ENCODE measurements at places on chromosomes 3 and 15.

DNA sequence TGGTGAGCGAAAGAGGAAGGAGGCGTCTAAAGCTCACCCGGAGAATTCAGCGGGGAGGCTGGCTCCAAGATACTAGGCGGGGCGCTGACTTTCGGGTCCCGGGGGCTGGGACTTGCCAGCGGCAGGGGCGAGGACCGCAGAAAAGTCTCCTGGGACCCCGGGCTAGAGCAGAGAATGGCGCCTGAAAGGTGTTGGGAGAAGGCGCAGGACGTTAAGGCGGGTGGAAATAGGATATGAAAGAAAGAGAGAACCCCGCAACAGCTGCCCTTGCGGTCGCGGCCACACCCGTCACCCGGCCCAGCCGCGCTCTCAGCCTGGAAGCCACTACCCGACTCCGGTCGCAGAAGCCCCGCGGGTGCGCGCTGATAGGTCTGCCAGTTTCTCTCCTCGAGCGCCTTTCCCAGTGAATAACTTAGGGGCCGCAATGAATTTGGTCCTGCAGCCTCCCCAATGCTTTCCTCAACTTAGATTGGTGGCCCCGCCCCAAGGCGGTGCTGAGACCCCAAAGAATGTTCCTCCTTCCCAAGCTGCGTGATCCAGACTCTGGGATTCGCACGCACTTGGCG lies 604 bp downstream of the LTK start:
- DNase-seq: no peak

GRCh38 chr15:32880642-32881041 lies 162.8 kb downstream of the GREM1 start:
- no peak for DNase-seq

GRCh38 chr3:47664519-47664918 lies 85.9 kb upstream of the CSPG5 start:
- no peak for DNase-seq

- no peak for DNase-seq
Measured at GRCh38 chr3:123444744-123445143, 4.1 kb downstream of the ADCY5 start.

DNA sequence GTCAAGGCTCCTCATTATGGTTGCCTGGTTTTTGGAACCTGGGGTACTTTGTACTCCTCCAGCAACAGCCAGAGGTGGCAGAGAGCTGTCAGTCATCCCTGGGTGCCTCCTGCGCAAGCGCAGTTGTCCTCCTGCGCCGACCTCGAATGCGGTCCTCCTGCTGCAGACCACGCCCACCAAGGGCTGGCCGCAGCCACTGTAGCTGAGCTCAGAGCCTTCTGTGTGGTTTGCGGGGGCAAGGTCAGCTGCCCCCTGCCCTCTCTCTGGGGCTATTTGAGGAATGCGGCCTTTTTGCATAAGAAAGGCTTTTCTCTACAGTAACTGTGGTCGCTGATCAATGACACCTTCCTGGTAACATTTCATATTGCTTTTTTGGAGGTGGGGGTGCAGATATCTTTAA lies 131.3 kb upstream of the SNRPN start:
- DNase-seq: no peak

DNA sequence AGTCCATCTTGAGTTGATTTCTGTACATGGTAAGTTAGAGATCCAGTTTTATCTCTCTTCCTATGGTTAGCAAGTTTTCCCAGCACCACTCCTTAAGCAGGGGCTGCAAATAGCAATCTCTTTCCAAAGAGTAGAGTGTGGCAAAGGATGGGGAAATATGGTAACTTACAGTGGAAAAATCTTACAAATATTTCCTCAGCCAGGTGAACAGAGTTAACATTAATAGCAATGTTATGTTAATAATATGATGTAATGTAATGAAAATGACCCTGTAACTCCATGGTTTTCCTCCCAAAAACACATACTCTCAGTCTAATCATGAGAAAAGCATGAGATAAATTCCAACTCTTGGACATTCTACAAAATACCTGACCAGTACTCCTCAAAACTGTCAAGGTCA lies 30.4 kb downstream of the FSIP1 start:
- no peak for DNase-seq

GRCh38 chr15:99502182-99502581 lies 63.6 kb upstream of the MEF2A start:
- DNase-seq: no peak

- DNase-seq: no peak
Measured at GRCh38 chr3:111582120-111582474, 13.0 kb downstream of the ZBED2 start.

DNA sequence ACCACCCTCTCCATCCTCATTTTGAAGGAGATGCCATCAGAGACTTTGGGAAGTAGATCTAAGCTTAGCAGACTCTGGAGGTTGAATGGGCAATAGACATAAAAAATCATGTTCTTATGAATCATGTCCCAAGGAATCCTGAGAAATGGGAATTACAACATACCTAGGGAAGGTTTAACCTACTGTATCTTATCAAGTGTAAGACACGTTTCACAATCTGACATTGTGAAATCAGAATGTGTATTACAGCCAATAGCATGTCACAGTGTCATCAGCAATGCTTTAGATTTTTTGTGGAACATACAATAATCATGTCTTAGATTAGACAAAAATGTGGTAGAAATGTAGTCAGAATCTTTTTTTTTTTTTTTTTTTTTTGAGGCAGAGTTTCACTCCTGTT lies 332.4 kb upstream of the TLE3 start:
- no peak for DNase-seq

GRCh38 chr3:127512256-127512655 lies 78.3 kb downstream of the TPRA1 start:
- DNase-seq: no peak

DNA sequence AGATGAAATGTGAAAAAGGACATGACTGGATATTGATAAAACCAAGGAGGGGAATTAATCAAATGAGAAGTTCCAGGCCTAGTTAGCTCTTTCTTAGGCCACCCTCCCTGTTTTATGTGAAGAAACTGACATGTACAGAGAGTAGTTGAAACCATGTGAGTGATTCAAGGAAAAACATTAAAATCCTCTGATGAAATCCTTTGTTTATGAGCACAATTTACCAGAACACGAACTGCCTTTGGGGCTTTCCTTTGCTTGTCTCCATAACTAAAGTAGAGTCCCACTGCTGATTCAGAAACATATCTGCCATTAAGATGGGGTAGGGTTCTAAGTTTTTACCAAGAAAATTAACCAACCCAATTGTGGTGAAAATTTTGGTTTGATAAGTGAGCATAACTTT lies 558.3 kb downstream of the NR2F2 start:
- DNase-seq: no peak

DNA sequence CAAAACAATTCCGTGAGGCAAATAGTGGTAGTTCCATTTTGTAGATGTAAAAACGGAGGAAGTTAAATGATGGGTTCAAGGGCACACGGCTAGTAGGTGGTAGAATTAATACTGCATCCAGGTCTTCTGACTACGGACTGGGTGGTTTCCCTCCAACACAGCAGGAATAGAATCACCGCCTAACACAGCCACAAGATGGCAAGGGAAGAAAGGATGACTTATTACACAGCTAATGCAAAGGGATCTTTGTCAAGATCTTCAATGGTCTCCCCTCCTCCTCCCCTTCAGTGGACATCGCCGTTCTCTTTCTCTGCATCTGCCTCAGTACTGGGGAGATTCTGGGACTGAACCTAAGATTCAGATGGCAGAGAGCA lies 524 bp upstream of the TOPBP1 start:
- no peak for DNase-seq

DNA sequence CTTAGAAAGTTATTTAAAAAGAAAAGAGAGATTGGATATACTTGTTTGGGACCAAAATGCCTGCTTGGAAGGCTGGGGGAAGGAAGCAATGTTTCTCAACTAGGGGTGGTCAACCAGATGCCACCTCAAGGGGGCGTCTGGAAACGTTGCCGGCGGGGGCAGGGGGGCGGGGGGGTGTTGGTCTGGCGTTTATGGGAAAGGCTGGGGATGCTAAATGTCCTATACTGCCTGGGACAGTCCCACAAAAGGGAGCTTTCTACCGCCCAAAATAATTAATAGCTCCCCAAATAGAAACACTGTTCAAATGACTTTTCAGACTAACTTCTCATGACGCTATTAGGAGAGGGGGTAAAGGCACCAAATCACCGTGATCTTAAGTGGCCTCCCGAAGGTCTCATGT lies 2.2 kb downstream of the POLG start:
- DNase-seq: no peak

GRCh38 chr3:119759962-119760361 lies 21.9 kb upstream of the NR1I2 start:
- no peak for DNase-seq

DNA sequence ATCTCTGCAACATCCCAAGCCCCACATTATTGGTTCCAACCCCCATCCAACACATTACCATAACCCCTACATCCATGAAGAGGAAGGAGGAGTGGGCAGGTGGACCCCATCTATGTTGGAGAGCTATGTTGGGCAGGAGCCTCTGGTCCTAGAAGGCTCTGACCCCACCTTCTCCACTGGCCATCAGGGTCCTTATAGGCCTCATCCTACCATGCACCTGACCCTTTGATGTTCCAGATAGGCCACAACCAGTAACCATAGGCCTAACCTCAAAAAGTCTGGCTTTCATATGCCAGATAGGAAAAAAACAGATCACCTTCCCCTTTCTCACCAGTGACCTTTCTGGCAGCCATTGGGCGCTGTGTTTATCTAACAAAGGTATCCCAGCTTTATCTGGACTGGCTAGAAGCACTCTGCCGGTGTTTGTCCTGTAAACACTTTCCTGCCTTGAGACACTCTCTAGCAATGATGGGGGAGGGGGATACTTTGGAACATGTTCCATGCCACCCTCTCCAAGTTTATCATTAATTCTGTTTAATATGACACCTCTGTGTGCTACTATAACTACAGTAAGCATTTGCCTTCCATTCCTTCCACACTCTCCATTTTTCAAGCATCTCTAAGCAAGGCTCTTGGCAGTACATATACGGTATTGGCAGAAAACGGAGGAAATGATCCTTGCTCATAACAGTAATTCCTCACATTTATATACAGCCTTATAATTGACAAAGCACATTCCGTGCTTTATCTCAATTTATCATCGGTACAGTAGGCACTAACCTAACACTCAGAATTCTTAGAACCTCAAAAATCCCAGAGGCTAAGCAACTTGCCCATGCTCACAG lies 377.1 kb downstream of the VPS13C start:
- no peak for DNase-seq

DNA sequence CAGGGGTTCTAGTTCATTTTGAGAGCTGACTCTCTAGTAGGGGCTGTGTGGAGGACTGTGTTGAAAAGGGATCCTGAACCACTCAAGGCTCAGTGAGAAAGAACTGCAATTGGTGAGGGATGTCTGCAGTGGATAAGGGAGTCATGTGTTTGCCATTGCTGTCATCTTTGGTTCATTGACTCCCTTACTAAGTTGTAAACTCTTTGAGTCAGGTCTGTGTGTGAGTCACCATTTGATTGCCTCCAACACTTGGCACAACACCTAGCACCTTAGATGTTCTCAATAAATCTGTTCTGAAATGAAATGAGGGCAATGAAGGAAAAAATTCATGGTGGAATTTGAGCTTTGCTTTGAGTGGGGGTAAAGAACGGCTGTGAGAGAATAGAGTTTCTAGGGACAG lies 51.7 kb downstream of the PLS1 start:
- DNase-seq: no peak

DNA sequence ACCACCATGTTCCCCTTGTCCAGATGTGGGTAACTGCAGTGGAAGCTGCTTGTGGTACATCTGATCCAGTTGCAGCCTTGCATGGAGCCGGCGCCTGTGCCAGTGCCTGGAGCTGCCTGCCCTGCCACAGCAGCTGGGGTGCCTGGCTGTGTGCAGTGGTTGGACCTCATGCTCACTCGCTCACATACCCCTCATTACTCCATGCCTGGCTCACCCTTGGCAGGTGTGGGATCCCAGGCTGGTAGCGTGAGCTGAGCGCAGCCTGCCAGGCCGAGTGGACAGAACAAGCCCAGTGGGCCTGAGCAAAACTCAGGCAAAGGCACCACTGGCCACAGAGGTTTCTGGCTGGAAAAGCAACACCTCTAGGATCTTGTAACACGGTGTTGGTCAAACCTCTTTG lies 35.7 kb downstream of the ROPN1B start:
- no peak for DNase-seq

- no peak for DNase-seq
Measured at GRCh38 chr3:77338195-77338594, 298.3 kb downstream of the ROBO2 start.

DNA sequence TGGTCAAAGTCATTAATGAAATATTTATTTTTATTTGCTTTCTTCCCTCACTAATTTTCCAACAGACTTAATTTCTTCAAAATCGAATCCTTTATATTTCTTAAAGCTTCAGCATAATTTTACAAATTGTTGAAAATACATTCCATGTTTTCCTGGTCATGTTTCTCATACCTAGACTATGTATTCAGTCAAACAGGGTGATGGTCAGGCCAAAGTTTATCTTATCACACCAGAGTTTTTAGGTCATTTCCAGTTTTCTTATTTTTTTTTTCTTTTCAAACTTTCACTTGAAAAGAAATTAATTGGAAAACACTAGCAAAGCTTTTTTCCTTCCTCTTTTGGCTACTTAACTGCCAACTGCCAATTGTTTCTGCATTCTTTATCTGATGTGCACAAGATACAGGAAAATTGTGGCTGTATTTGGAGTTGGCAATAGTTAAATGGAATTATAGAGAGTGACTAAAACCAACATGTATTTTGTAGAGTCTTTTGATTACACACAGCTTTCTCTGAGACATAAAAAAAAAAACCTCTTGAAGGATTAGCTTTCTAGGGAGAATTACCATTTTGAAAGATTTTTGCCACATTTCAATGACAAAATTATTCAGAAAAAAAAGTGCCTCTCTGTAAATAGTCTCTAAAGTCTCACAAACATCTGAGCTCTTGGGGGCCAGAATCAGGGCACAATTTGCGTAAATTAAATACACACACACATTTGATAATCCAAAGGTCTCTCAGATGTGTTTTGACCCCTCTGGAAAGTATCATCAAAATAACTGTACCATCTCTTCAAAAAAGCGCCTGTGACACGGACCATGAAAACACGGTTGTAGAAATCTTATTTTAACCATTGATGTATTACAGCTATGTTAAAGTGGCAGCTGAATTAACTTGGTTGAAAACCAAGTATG lies 603.2 kb upstream of the KCNMB2 start:
- DNase-seq: no peak

All from stimulated activated CD8-positive, alpha-beta memory T cell treated with anti-CD3 and anti-CD28 coated beads, Interleukin-2, amount 100 ng/mL, for 1 hour (primary cell).